ENCODE measurements at places on chromosomes 4 and X. TPM values are rescaled to one million over a fixed set of nuclear protein-coding genes. Genes with fewer than 3 reads are reported as not detected.

DNA sequence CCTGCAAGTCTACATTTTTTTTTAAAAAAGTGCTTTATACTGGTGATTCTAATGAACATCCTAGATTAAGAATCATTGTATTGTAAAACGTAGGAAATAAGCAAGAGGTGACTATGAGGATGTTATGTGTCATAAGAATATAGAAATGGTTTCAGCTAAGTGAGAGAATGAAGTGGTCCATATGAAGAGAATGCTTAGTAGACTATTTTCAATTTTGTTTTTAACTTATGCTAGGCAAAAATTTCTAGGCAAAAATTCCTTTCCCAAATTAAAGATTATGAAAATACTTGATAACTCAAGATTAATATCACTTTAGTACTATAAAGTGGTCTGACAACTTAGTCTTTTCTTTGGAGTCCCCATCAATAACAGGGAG is 825 bp downstream of the DYNLT3 start:
- DNase-seq: no peak

- DNase-seq: peak; percentile 45
Measured at GRCh38 chrX:147912093-147912801, 528 bp downstream of the FMR1 start.

DNA sequence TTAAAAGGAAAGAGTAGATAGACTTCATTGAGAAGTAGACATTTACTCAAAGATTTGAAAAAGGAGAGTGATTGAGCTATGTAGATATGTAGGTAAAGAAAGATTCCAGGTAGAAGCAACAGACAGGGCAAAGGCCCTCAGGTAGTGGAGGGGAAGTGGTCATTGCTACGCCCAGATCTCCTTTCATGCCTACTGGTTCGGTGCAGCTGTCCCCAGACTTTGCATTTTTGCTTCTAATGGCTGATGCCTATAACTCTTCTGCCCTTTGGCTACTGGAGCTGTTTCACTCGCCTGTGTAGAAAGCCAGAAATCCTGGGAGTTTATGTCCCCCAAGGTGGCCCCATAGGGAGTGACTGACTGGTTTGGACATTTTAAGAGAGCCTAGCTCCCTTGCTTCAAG is 16.9 kb upstream of the ARMCX2 start:
- no peak for DNase-seq

Gene ENOX2
- total RNA-seq: 24.1 TPM

DNA sequence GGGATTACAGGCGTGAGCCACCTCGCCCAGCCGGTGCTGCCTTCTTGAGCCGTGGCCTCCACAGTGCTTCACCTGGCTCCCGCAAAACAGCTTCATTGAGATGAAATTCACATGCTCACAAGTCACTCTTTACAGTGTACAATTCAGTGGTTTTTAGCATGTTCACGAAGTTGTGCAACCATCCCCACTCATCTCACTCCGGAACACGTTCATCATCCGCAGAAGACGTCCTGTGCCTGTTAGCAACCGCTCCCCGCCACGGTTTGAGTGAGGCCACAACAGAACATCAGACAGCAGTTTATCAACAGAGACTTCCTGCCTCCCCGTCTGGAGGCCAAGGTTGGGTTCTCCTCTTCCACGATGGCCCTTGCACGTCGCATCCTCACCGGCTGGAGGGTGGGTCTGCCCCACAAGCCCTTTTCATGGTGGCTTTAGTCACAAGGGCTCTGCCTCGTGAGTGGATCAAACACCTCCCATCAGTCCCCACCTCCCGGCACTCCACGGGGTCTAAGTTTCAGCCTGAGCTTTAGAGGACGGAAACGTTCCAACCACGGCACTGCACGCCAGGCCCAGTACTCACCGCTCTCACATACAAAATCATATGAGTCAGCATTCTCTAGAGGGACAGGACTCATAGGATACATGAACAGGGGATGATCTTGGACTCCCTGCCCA is 29.6 kb upstream of the SPON2 start:
- DNase-seq: peak; percentile 40

Gene WDR17
- 79.3 TPM for total RNA-seq

Gene SERTM2
- total RNA-seq: not detected
